ENCODE measurements at places on chromosomes 11 and 22.
A peak's percentile ranks its signal among the peaks of the same experiment; 100 is the strongest.

DNA sequence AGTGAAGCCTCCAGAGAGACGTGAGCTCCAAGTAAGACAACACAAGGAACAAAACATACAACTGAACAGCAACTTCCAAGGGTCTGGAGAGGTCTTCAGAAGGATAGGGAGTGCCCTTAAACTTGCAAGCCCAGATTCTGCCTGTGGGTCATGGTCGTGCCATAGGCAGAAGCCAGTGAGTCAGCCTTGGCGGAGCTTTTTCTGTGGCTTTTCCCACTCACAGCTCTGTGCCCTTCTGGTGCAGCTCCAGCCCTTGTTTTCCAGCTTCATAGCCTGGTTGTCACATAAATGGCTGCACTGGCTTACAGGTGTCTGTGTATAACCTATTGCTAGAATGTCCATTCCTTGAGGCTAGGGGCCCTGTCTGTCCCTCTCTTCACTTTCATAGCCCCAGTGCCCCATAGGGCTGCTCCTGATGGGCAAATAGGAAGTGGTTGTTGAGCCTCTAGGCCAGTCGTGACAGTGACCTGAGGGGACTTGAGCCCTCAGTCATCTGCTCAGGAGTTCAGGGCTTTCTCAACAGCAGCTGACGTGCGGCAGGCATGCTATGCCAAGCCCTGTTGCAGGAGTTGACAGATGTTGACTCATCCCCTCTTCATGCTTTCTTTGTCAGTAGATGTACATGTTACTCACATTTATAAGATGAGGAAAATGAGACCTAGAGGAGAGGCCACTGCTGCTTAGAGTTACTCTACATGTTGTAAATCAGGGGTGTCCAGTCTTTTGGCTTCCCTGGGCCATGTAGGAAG lies 7.4 kb downstream of the MED15 start:
- DNase-seq: no peak

- no peak for DNase-seq
These were observed 28.6 kb upstream of the APOL5 start for GRCh38 chr22:35688913-35689675.

DNA sequence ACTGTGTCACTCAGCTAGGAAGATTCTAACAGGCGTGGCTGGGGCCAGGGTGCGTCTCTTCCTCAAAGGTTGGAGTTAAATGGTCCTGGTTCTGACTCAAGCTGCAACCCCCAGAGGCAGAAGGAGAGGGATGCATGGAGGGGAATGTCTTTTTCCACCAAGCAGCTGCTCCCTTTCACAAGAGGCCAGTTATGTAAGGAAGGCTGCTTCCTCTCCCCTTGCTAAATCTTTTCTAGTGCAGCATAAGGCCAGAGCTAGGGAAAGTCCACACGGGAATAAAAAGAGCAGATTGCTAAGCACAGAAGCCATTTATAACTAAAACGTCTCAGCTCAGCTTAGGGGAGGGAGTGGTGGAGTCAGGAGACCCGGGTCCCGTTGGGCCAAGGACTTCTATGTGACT lies 10.0 kb downstream of the PVALB start:
- no peak for DNase-seq

GRCh38 chr11:134752964-134753770 lies 341.1 kb upstream of the B3GAT1 start:
- DNase-seq: no peak

- no peak for DNase-seq
These were observed 63.5 kb downstream of the BRD1 start for GRCh38 chr22:49764127-49764581.

GRCh38 chr11:34259087-34259486 lies 98.7 kb downstream of the ABTB2 start:
- DNase-seq: no peak

GRCh38 chr11:39965701-39966100 lies 1493.8 kb downstream of the LRRC4C start:
- no peak for DNase-seq

DNA sequence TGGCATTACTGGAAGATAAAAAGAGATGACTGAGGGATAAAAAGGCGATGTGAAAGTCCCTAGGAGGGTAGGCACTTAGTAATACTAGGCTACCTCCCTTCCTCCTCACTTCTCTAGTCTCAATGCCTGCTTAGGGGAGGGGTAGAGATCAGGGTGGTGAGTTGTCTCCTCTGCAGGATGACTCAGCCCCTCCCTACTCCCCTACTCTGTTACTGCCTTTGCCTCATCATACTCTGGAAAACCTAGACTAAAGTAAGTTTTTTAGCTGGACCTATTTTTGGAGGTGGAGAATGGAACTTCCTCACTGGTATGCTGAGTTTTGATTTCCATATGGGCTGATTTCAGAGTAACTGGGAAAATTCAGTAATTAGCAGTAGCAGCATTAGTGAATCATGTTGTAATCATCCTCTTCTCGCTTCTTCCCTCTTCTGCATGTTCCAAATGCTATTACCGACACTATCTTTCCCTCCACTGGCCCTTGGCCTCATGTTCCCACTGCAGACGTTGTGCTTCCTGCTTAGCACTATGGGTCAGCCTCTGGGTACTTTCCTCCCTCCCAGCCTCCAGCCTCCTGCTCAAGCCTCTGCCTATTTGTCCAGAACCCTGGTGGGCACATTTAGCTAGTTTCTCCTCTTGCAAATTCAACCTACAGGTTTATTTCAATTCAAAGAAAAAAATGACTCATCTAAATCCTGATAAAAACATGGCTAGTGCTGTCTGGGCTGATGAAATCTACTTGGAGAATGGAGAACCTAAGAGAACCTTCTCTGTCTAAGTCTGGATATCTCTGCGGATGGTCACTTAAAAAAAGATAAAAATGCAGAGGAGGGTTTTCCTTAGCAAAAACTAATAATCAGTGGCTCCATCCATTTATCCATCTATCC lies 281.7 kb downstream of the ST3GAL4 start:
- DNase-seq: no peak

DNA sequence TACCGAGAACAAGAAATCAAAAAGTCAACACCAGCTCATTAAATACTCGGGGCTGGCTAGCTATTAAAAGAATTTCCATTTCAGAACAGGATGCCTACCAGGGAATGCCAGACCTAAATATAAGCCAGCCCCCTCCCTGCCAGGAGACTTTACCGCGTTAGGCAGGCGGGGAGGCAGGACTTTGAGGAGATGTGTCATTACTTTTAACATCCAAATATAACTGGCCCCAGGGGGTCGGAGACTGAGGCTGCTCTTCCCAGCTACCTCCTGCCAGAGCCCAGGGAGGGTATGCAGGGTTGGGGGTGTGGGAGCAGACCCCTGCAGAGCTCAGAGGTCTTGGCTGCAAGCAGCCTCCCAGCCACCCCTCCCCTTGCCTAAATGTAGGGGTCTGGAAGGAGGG lies 183.5 kb downstream of the DSCAML1 start:
- DNase-seq: no peak

- DNase-seq: no peak
These were observed 355.6 kb downstream of the OPCML start for GRCh38 chr11:133176748-133177147.

- DNase-seq: peak; percentile 4
These were observed 2.7 kb downstream of the CRYBB3 start for GRCh38 chr22:25202290-25202921.

DNA sequence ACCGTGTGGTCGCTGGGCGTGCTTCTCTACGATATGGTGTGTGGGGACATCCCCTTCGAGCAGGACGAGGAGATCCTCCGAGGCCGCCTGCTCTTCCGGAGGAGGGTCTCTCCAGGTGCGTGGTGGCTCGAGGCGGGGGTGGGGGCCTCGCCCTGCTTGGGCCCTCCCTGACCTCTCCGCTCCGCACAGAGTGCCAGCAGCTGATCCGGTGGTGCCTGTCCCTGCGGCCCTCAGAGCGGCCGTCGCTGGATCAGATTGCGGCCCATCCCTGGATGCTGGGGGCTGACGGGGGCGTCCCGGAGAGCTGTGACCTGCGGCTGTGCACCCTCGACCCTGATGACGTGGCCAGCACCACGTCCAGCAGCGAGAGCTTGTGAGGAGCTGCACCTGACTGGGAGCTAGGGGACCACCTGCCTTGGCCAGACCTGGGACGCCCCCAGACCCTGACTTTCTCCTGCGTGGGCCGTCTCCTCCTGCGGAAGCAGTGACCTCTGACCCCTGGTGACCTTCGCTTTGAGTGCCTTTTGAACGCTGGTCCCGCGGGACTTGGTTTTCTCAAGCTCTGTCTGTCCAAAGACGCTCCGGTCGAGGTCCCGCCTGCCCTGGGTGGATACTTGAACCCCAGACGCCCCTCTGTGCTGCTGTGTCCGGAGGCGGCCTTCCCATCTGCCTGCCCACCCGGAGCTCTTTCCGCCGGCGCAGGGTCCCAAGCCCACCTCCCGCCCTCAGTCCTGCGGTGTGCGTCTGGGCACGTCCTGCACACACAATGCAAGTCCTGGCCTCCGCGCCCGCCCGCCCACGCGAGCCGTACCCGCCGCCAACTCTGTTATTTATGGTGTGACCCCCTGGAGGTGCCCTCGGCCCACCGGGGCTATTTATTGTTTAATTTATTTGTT lies 2.4 kb downstream of the PIM3 start:
- no peak for DNase-seq

DNA sequence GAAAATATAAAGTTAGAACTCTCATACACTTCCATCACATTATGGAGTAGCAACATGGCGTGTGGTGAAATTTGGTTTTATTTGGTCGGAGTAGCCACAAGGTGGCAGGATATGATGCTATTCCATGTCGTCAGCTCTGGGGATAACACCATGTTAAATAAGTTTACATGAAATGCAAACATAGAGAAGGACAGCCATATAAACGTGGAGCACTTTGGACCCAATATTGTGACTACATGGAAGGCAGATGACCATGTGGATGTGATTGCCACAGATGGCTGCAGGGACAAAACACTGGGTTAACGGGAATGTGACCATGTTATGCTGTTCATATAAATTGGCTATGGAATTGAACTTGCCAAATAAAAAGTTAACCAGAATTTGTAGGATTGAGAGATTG lies 21.0 kb downstream of the OR5M11 start:
- no peak for DNase-seq

GRCh38 chr11:44282620-44283019 lies 27.3 kb downstream of the ALX4 start:
- no peak for DNase-seq

DNA sequence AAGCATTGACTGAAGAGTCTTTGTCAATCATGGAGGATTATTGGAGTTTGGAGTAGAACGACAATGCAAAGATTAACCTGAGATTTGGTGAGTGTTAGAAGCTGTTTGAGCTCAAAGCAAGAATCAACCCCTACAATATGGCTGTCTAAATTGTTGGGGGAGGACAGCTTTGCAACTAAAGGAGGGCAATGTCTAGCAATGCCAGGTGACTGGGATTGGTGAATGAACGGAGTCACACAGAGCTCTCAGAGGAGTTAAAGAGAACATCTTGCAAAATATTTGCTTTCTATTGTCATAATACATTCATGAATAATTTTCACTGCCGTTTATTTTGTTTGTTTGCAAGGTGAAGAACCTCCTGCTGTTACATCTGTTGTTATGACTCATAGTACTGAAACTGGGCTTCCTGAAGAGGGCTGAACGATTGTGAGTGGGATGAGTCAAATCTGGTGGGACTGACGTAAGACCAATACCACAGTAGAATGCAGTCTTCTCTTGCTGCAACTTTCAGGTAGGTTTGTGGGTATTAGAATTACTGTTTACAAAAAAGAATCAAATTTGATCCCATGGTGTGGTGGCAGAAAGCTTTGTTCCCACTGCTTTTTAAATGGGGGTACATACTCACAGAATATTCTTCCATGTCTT lies 281.9 kb downstream of the CADM1 start:
- DNase-seq: no peak

- DNase-seq: no peak
These were observed 3.9 kb upstream of the GNAZ start for GRCh38 chr22:23066200-23067022.

- DNase-seq: no peak
These were observed 5.4 kb downstream of the MUS81 start for GRCh38 chr11:65865550-65866172.

DNA sequence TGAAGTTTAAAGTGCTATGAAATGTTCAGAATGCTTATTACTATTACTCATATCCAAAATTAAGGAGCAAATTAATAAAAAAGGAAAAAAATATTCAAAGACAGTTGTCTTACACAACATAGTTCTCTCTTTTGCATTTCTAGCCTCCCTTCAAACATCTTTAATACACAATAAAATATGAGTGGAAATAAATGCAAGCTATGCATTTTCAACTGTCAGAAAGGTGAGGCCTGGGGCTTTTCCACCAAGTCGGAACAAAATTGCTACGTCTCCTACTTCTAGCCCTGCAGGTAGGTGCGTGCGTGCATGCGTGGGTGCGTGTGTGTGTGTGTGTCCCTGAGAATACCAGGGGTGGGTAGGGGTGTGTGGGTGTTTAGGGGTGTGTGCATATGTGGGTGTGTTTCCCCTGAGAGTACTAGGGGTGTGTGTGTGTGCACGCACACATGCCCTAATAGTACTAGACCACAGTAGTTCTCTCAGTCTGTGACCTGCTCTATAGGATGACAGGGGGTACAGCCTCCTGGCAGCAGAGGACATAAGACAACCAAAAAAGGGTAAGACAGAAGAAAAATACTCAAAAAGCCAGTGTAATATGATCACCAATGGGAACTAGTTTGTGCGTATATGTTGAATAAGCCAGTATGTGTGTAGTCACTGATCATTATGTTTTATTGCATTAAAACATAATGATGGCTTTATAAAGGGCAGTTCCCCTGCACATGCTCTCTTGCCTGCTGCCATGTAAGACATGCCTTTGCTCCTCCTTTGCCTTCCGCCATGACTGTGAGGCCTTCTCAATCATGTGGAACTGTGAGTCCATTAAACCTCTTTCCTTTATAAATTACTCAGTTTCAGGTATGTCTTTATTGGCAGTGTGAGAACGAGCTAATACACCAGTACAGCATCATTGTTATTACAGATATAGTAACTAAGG lies 89.4 kb downstream of the FAM168A start:
- no peak for DNase-seq

GRCh38 chr22:26234296-26234695 lies 65.0 kb downstream of the SEZ6L start:
- no peak for DNase-seq

DNA sequence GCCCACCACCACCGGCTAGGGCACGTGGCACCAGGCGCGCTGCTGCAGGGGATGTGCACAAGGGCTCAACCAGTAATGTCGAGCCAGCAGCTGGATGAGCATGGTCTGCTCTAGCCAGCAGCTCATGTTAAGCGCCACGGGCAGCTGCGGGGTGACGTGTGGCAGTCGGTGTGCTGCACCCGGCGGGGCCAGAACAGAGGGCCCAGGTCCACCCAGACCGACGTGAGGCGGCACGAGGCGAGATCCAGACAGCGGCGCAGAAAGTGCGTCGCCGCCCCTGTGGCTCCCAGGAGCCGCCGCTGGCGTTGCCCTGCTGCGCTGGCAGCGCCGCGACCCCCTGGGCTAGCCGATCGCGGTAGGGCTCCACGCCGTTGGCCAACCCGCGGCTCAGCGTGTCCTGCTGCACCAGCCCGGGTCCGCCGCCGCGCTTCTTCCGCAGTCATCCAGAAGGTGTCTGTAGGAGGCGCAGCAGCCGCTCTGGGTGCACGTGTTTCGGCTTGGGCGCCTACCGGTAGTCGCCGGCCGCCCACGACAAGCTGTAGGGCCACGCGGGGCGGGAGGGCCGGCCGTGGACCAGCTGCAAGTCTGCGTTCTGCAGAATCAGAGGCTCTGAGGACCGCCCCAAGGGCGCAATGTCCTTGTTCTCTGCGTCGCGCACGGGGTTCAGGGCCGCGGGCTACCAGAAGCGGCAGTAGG lies 4.6 kb upstream of the GALR3 start:
- peak; percentile 74 for DNase-seq

GRCh38 chr11:117045196-117045595 lies 53.0 kb downstream of the SIK3 start:
- DNase-seq: no peak

Data from T-helper 2 cell (primary cell).